Right hindlimb (tissue), 1 donor: ENCODE measurements at places on chromosomes 2 and 18.
A peak's percentile ranks its signal among the peaks of the same experiment; 100 is the strongest.

DNA sequence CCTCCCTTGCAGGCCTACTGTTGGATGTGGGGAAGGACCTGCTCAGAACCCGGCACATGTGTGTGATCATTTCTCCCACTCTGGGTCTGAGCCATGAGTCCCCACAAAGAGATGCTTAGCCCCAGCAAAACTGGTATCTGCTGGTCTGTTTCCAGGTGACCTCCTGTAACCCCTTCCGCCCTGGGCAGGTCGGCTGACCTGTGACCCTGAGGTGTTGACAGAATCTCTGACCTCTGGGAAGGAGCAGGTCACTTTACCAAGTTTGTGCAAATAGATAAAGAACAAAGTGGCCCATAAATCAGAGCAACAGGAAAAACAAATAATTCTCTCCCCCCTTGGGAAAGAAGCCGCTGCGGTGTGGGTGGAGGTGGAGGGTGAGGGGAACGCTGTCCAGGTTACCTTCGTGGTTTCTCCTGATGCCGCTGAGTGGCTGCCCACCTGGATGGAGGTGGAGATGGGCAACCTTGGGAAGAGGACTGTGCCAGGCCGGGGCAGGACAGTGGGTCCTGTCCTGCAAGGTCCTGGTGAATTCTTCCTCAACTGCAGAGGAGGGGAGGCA is 174.0 kb upstream of the MYCN start:
- DNase-seq, result no peak

DNA sequence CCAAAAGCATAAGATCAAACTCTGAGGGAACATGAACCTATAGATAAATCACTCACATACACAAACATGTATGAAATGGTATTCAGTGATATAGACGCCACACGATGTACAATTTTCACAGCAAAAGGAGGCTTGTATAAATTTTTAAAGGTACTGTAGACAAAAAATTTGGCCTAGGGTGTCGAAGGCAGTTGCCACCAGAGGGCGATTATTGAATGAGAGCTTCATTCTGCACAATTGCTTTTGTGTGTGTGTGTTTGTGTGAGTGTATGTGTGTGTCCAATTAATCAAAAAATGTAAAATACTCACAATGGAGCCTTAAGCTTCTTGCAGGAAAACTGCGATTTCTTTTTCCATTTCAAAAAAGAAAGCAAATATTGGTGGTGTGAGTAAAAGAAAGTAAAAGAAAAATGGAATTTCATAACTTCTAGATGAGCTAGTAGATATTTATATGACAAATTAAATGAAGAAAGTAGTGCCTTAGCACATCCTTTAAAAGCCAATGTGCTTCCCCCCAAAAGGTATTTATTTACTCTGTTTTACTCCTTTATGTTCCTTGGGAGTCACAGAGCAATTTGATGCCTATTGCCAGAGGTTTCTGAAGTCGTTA is 800.1 kb downstream of the SATB2 start:
- no peak for DNase-seq

DNA sequence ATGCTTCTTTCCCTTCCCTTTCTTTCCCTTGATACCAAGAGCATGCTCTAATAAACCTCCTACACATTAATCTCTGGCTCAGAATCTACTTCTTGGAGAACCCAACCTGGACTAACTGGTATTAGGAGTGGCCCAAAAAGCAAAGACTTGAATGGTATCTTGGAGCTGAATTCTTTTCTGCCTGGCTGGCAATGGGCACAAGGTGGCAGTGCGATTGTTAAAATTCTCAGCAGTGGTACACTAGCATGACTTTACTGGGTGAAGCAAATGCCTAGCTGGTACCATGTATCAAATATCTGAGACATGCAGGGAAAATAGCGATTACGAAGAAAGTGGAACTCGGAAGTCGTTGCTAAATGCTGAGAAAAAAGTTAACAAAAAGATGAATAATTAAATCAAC is 376.1 kb downstream of the XIRP2 start:
- no peak for DNase-seq

GRCh38 chr2:60998628-60999545 is 18.6 kb upstream of the PEX13 start:
- no peak for DNase-seq

DNA sequence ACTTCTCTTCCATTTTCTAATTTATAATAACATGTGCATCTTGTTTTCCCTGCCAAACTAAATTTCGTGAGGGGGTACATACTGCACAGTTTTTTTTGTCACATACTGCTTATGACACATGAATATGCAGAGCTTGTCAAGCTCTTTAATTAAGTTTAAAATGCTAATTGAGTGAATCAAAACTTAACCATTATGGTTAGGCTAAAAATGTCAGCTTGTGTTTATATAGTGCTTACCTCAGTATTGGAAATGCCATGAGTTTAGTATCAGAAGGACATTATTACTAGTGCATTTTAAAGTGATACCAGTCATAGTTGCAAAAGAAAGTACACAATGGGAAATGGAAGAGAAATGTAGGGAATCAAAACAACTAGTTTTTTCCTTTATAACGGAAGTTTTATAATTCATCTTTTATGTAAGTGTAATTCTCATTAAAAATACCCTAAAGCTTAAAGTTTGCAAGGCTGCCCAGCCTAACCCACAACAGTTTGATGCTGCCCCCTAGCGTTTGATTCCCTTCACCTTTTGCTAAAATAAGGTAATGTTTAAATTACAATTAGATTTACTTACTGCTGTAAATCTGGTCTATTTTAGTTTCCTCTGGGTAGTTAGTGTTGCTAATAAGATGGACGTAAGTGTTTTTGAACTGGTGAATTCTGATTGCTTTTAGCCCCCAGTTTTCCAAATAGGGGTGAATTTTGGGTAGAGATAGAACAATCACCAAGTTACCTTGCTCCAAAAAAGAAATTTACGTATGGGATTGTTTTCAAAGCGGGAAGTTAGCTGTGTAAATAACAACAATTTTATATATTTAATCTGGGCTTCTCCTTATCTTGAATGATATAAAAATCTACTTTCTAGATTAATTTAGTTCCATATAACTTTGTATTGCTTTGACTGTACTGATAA is 3.2 kb downstream of the SLC39A10 start:
- DNase-seq, result peak; percentile 65

GRCh38 chr2:162062559-162062958 is 11.5 kb downstream of the DPP4 start:
- no peak for DNase-seq

DNA sequence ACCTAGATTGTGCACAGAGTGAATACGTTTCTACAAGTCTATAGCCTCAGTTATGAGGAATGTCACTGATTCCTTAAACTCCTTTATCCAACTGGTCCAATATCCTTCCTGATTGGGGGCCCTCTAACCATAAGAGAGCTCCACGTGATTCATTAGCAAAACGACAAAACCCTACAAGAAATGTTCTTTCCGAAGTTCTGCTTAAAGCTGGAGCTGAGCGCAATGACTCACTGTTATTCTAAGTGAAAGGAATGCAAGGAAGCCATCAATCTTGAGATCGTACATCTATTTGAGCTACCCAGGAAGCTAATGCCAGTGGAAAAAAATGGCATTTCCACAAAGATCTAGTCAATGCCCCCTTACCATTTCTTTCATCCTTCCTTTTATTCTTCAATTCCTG is 354.9 kb upstream of the CDH20 start:
- no peak for DNase-seq

DNA sequence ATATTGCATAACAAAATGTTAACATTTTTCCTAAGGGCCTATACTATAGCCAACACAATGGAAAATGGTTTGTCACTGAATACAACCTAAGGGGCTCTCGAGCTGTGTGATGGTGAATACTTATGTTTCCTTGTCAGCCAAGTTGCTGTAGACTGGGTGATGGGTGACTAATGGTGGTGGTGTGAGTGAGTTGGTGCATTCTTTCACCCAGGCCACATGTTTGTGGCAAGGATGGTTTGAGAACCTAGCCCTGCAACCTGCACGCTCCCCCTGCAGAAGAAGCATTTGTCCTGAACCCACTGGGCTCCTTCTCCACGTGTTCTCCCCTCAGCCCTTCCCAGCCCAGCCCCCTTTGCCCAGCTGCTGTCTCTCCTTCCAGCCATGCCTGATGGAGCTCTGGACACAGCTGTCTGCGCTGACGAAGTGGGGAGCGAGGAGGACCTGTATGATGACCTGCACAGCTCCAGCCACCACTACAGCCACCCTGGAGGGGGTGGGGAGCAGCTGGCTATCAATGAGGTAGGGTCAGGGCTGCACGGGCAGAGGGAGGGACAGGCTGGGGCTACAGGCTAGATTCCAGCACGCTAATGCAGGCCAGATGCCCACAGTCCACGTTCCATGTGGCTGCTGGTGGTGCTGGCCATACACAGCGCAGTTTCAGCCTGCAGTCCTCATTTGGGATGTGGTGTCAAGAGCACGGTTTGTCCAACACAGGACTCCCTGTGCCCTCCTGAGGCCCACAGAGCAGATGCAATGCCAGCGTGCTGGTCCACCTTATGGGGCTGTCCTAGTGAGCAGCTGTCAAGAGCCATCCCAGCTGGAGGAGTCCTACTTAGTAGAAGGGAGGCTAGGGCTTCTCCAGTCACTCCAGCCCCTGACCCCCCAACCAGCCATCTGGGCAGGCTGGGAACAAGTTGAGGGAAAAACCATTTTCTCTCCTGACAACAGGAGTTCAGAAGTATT is 65.4 kb downstream of the FAM168B start:
- no peak for DNase-seq

DNA sequence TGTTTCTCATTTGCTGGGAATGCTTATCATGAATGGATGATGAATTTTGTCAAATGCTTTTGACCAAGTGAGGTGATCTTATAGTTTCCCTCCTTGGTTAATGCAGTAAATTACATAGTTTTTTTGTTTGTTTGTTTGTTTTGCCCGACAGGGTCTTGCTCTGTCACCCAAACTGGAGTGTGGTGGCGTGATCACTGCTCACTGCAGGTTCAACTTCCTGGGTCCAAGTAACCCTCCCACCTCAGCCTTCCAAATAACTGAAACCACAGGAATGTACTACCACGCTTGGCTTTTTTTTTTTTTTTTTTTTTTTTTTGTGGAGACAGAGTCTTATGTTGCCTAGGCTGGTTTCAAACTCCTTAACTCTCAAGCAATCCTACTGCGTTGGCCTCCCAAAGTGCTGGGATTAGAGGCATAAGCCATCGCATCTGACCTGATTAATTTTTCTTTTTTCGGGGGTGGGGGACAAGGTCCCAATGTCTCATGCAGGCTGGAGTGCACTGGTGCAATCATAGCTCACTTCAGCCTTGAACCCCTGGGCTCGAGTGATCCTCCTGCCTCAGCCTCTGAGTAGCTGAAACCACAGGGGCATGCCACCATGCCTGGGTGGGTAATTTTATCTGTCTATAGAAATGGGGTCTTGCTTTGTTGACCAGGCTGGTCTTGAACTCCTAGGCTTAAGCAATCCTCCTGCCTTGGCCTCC is 48.6 kb downstream of the SMAD2 start:
- no peak for DNase-seq

- DNase-seq, result no peak
Measured at GRCh38 chr2:114027437-114027836, 137.5 kb downstream of the ACTR3 start.

- DNase-seq, result no peak
Measured at GRCh38 chr2:96970248-96970875, 16.0 kb downstream of the FAM178B start.

DNA sequence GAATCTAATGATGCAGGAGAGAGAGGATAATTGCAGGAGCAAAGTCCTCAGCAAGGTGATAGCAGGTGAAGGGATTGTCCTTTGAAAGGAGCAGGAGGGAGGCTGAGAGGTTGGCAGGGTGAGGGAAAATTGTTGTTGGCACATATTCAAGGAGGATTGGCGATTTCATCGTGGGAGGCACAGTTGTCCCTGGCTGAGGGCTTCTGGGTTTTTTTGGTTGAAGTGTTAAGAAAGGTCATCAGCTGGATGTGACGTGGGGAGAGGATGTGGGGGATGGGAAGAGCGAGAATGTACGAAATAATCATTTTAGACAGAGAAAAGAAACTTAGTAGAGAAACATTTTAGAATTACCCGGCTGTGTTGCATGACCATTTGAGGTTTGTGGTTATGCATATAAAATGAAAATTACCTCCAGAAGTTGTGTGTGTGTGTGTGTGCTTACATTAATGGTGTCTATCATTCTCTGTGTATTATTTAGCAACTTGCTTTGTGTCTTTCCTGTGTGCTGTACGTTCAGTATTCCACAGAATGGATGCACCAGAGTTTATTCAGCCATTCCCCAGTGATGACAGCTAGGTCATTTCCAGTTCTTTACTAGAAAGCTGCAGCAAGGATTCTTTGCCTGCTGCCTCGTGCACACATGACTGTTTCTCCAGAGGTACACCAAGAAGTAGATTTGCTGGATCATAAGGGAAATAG is 67.6 kb downstream of the SDC1 start:
- no peak for DNase-seq

GRCh38 chr2:120669121-120669952 is 66.3 kb upstream of the GLI2 start:
- peak; percentile 43 for DNase-seq

DNA sequence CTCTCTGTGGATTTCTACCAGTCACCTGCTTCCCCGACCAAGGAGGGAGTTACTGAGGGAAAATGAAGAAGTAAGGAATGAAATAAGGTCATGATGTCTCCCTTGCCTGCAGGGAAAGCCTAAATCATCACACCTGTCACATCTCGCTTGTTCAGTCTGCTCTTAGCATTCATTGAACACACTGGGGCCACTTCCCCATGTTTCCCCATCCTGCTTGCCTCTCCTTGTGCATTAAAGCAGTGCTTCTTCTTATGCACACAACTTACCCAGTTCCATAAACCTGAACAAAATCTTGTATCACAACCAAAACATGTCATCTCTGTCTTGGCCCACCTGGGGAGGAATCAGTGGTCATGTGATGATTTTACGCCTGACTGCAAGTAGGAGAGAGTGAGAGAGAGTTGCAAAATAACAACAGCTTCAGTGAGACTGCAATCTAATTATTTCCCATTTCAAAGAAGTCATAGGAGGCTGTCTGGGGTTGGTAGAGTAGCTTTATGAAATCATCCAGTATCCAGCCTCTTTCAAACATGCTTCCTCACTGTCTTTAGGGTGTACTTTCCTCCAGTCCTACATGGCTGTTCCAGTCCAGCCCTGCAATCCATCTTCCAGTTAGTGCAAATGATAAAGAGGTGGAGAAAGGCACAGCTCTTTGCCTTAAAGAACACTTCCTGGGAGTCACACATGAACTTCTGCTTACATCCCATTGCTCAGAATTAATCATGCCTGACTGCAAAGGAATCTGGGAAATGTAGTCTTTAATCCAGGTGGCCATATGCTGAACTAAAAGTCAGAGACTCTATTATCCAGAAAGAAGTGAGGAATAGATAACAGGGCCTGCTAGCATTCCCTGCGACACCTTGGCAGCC is 220.1 kb downstream of the HAUS1 start:
- DNase-seq, result no peak

GRCh38 chr2:41710944-41711343 is 336.9 kb upstream of the PKDCC start:
- no peak for DNase-seq

- peak; percentile 36 for DNase-seq
Measured at GRCh38 chr2:129923265-129924091, 56.0 kb upstream of the RAB6C start.

DNA sequence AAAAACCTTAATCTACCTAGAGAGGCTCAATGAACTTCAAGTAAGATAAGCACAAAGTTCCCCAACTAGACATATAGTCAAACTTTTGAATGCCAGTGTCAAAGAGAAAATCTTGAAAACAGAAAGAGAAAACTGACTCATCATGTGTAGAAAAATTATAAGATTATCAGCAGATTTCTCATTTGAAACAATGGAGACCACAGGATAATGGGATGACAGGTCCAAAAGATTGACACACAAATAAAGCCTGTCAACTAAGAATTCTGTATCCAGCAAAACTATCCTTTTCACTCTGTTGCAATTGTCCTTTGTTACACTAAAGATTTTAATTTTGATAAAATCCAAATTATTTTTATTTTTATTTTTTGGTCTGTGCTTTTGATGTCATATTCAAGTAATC is 61.6 kb downstream of the COPS8 start:
- DNase-seq, result no peak
